CD4-positive, alpha-beta T cell treated with Interleukin-21 for 1 hour (primary cell): ENCODE measurements at places on chromosomes 1 and 21.

GRCh38 chr1:172717722-172718465, 59.0 kb downstream of the FASLG start:
- no peak for DNase-seq

DNA sequence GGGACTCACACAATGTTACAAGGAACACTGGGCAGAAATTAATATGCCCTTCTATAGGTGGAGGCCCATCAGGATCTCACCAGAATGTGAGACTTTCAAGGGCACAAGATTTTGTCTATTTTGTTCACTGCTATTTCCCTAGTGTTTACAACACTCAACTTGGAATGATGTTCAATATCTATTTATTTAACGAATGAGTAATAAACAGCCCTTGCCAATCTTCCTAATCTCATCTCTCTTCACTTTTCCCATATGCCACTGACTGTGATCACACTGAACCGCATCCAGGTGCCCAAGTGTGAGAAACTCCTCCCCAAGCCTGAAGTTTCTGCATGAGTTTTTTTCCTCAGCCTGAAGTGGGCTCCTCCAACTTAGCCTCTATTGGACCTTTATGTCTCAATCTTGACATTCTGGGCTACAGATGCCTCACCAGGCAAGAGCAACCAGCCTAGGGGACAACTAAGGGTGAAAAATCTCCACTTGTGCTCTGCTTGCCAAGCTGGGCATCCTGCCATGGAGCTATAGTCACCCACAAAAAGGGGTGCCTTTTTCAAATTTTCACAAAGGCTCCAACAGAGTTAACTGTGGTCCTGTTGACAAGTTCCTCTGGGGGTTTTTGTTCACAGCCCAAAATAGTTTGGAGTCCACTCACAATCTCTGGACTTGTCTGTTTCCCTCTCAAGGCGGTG, 105.6 kb downstream of the PLPP3 start:
- DNase-seq, result no peak

GRCh38 chr1:1199141-1199960, 7.0 kb downstream of the TNFRSF18 start:
- no peak for DNase-seq

DNA sequence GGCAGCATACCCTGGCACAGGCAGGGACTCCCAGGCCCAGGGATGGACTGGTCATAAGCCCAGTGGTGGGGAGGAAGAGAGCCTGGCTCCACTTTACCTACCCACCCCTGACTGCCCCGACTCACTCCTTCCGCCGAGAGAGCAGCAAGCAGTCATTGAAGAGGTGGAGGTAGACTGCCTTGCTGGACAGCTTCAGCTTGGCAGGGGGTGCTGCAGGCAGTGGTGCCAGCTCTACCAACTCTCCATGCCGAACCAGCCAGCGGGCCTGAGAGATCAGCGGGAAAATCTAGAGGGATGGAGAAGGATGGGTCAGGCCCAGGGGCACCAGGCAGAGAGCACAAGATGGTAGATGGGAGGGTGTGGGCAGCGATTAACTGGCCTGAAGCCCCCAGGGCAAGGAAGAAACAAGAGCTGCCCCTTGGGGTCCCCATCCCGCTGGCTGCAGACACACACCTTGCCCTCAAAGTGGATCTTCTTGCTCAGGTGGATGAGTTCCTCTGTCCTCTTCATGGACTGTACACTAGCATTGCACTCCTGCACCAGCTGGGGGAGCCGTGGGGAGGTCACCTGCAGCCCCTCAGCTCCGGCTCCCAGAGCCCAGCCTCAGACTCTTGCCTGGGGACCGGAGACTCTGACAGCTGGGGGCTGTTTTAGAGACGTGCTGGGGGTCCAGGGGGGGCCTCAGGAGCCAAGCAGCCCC, 7.7 kb downstream of the ARHGEF19 start:
- DNase-seq, result peak; percentile 34

GRCh38 chr1:229325853-229326487, 16.9 kb downstream of the CCSAP start:
- peak; percentile 11 for DNase-seq

- DNase-seq, result no peak
Measured at GRCh38 chr1:2452932-2453315, 23.2 kb upstream of the PLCH2 start.
